Sciatic nerve (tissue), 2 donors: ENCODE measurements at places on chromosomes 1 and 21.

DNA sequence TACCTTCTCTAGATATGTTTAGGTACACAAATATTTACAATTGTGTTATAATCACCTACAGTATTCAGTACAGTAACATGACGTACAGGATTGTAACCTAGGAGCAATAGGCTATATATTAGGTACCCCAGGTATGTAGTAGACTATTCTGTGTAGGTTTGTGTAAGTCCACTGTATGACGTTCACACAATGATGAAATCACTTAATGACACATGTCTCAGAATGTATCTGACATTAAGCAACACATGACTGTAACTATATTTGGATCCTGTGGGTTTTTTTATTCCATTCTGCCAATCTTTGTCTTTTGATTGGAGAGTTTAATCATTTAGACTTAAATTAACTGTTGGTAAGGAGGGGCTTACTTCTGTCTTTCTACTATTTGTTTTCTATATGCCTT, 52.1 kb downstream of the STYXL2 start:
- no peak for DNase-seq

- DNase-seq = no peak
Measured at GRCh38 chr1:87473203-87473661, 144.6 kb downstream of the LMO4 start.

GRCh38 chr1:211420389-211420788, 71.6 kb downstream of the RD3 start:
- no peak for DNase-seq

DNA sequence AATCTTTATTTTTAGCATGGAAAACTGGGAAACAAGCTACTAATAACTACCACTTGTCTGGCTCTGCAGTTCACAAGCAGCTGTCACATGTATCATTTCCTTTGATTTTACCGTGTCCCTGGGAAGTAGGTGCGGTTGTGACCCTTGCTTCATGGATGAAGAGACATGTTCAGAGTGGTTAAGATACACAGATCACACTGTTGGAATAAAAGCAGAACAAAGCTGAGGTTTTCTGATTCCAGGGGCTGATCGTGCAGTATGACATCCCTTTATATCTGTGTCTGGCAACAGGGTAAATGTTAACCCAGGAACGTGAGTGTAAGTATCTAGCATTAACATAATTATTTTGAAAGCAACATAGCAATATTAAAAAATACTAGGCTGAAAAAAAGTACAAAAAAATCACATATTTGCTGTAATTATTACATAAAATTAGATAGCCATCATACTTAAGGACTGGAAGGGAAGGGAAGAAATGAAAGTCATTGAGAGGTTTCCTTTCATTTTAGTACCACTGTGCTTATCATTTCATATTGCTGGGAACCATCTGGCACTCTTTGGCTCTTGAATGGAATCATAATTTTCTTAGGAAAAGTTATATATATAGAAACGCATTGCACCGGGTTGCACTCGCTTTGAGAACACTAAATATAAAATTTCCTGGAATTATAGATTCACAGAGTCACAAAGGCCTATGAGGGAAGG, 62.8 kb upstream of the PAXBP1 start:
- no peak for DNase-seq

GRCh38 chr21:27532076-27532475, 565.2 kb upstream of the ADAMTS5 start:
- no peak for DNase-seq

GRCh38 chr1:193262661-193263060, 76.2 kb upstream of the B3GALT2 start:
- DNase-seq = no peak

DNA sequence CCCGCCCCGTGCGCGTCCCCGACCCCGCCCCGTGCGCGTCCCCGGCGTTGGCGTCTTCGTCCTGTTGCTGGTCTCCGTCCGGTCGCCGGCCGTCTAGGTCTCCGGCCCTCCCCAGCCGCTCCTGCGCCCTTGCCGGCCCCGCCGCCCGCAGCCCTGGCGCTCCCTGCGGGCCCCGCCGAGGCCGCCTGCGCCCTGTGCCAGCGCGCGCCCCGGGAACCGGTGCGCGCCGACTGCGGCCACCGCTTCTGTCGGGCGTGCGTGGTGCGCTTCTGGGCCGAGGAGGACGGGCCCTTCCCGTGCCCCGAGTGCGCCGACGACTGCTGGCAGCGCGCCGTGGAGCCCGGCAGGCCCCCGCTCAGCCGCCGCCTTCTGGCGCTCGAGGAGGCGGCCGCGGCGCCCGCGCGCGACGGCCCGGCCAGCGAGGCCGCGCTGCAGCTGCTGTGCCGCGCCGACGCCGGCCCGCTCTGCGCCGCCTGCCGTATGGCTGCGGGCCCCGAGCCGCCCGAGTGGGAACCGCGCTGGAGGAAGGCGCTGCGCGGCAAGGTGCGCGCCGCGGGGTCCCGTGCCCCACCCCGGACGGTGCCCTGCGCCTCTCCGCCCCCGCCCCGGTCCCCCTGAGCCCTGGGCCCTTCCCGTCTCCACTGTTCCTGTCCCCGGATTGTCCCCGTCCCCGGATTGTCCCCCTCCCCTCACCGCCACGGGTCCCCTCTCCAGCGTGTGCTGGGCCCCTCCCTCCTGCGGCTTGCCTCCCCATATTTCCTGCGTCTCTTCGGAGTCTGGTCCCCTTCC, at the start of gene RNF187:
RNF187 (plus strand) TSS at position 47 of the 789 bp plus-strand sequence.
- DNase-seq = peak; percentile 95

DNA sequence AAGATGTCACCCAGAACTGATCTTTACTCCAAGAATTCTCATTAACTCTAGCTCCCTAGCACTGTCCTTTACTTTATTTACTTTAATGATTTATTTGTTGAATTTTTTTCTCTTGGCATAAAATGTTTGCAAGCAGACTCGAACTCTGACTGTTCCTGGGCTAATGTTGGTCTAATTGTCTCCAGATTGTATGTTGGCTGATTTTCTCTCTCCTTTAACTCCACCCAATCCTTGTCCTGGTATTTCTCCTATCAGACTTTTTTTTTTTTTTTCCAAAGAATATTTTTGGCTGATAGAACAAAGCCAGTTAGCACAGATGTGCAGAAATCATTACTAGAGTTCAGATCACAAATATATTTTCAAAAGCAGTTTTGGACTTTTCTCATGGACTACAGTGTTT, 82.6 kb downstream of the ATF6 start:
- no peak for DNase-seq

GRCh38 chr1:215623162-215623561, 56.1 kb downstream of the KCTD3 start:
- DNase-seq = no peak

GRCh38 chr1:12587981-12588640, 29.9 kb downstream of the DHRS3 start:
- no peak for DNase-seq

- DNase-seq = no peak
Measured at GRCh38 chr1:170174395-170174794, 28.6 kb downstream of the NTMT2 start.

DNA sequence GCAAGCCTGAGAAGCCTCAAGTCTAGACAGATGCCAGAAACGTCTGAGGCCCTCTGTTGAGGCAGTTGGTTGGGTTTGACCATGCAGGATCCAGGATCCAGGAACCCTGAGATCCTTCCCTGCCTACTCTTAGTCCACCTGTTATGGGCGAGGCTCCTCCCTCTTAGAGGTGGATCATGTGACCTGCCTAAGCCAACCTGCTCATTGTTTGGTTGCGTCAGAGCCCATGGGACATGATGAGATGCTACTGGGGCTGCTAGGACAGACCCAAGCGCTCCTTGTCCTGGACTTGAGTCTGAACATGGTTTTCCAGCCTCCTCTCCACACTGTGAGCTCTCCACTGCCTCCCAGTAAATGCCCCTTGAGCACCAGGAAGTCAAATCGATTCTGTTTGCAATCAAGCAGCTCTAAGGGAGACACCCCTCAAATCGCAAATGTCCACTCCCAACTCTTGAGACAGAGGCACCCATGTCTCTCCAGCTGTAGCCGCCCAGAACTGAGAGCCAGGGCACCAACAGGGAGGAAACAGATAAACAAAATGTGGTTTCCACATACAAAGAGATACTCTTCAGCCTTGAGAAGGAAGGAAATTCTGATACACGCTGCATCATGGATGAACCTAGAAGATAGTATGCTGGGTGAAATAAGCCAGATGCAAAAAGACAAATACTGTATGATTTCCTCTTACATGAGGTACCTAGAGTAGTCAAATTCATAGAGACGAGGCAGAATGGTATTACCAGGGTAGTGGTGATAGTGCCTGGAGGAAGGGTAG, 31.7 kb upstream of the WNT4 start:
- DNase-seq = no peak

GRCh38 chr21:45479691-45480675, 62.3 kb downstream of the SLC19A1 start:
- no peak for DNase-seq

GRCh38 chr1:7462617-7463016, 308.5 kb upstream of the VAMP3 start:
- DNase-seq = no peak

DNA sequence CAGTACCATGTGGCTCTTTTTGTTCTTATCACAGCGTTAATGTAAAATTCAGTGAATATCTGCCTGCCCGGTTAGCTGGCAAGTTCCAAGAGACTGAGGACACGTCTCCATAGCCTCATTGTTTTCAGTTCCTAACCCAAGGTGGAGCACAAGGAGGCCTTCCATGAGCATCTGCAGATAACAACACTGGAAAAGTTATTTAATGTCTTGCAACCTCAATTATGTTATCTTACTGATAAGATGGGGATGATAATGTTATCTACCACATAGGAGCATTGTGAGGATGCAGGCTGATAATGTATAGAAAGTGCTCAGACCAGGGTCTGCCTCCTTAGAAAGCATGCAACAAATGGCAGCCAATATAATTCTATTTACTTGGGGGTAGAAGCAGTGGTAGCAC, 109.6 kb upstream of the DNAH14 start:
- DNase-seq = no peak

- no peak for DNase-seq
Measured at GRCh38 chr1:109823543-109824348, 60.0 kb upstream of the EPS8L3 start.

DNA sequence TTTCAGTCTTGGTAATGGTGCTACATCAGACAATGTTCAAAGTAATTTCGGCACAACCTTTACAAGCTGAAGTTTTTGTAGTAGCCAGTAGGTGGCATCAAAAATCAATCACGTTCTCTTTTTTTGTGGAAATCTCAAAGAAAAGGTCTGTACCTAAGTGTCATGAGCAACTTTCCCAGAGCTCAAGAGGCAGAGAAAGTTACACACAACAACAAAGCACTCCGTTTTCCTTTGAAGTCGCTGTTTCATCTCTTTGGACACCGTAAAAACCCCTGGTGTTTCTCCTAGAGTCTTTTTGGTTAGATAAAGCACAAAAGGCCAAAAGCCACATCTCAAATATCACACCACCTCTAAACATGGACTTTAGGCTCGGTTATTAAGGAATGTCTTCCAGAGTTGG, 131.6 kb downstream of the LHX8 start:
- no peak for DNase-seq

DNA sequence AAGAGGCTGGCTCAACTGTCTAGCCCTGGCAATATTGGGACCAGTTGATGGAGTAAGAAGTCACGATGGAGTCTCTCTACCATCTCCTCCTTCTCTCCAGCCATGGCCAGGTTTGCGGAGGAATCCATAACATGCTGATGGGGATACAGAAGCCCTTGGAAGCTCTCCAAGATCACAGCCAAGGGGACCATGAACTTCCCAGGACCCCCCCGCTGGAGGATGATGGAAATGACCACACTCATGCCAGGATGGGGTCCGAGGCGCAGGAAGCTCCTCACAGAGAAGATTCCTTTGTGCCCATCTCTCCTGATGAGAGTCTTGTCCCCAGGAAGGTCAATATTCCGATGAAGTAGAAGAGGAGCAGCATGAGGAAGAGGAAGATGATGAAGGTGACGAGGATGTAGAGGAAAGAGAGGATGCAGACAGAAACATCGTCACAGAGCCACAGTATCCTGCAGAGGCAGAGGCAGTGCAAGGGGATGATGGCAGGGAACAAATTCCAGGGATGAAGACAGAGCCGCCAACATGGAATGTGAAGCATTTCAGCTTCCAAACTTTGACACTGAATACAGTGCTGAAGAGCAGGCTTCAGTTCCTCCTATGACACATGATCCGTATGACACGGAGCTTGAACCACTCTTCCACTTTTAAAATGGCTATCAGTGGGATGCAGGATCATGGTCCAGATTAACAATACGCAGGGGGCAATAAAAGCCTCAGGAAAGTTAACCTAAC, 57.9 kb upstream of the EDN2 start:
- peak; percentile 47 for DNase-seq

DNA sequence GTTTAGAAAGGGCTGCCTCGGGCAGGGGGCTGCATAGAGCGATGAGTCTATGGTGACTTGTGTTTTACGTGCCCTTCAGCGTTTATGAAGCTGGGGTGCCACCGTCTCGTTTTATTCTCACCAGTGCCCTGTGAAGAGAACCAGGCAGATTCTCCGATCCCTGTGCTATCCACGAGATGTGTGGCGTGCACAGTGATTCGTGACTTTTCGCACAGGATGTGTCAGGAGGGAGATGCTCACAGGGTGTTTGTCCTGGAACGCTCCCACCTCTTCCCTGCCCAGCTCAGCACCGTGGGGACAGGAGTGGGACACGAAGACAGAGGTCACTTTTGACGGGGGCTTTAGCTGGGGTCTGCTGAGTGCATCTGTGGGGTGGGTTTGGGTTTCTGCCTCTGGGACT, 54.9 kb upstream of the AJAP1 start:
- peak; percentile 39 for DNase-seq

- DNase-seq = no peak
Measured at GRCh38 chr1:10594595-10595223, 120.0 kb downstream of the PEX14 start.

DNA sequence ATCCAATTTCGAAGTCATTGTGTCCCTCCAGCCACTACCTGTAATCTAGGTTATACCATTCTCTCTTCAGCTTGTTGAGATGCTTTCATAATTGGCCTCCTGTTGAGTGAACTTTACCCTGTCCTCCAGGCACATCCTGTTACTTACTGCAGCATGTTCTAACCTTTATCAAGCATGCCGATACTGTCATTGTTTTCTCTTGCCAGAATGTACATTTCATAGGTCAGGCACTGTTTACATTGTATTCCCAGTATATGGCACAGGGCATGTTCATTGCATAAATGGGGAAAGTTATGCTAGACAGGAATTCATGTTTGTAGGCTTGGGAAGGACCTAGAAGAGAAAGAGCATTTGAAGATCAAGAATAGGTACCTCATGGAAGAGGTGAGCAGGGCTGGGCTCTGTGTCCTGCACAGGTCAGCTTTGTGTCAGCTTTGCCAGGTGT, 10.2 kb downstream of the CXADR start:
- DNase-seq = no peak

GRCh38 chr21:36928960-36929359, 37.5 kb downstream of the HLCS start:
- no peak for DNase-seq

GRCh38 chr1:114114185-114115094, 39.2 kb downstream of the SYT6 start:
- DNase-seq = no peak

- DNase-seq = no peak
Measured at GRCh38 chr1:3577711-3578432, 33.4 kb downstream of the MEGF6 start.
